ENCODE measurements at places on chromosomes 4 and X.

- DNase-seq = no peak
Measured at GRCh38 chr4:37673538-37674192, 12.5 kb downstream of the RELL1 start.

- DNase-seq = no peak
Measured at GRCh38 chrX:148530464-148531077, 30.2 kb downstream of the AFF2 start.

DNA sequence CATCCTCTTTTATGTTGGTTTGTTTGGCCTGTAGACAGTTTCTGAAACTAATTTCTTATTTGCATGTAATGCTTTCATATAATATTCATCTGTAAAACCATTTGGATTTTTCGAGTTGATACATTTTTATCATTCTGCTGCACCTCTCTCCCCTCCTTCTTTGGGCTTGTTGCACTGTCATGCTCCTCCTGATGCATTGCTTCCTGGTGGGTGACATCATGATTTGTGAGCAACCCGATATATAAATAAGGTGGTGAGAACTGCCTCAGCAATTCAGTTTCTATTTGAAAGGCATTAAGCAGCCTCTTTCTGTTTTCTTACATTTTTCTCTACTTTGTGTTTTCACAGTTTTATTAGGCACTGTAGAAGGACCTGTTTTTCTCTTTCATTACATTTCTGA lies 515.7 kb downstream of the RPA4 start:
- no peak for DNase-seq

DNA sequence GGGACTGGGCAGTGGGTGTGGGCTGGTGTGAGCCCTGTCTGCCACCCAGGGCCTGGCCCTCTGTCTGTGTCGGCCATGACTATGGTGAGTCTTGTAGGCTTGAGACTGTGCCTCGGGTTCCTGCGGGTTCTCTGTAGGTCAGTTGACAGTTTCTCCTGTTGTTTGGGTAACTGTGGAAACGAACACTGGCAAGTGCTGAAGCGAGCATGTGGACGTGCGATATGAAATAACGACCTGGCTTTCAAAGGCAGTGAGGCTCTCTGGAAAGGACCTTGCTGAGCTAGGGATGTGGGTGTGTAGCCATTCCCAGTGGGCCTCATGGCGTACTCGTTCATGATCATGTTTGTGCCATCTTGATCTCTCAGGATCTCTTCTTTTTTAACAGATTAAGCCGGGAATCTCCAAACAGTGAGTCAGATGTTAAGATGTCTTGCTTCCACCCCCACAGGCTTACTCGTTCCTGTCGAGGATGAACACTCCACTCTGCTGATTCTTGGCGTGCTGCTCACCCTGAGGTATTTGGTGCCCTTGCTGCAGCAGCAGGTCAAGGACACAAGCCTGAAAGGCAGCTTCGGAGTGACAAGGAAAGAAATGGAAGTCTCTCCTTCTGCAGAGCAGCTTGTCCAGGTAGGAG lies 41.3 kb downstream of the HTT start:
- DNase-seq = no peak

GRCh38 chr4:110091434-110092140 lies 106.8 kb downstream of the ELOVL6 start:
- no peak for DNase-seq

DNA sequence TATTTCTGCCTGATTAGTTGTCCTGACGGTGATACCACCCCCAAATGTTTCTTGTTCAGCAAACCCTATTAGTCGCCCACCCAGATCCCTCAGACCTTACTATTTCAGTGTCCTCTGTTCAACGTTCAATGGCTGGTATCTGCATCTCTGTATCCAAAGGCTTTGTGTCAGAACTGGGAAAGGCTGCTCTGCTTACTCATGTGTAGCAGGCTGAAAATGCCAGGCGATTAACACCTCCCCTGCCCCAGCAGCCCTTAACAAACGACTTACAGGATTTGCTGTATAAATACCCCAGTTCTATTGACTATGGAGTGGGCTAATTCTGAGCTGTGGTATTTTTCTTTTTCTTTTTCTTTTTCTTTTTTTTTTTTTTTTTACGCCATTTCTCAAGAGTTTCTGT lies 415.0 kb downstream of the ZNF674 start:
- DNase-seq = no peak

- no peak for DNase-seq
Measured at GRCh38 chrX:155544881-155545280, 67.9 kb downstream of the TMLHE start.

DNA sequence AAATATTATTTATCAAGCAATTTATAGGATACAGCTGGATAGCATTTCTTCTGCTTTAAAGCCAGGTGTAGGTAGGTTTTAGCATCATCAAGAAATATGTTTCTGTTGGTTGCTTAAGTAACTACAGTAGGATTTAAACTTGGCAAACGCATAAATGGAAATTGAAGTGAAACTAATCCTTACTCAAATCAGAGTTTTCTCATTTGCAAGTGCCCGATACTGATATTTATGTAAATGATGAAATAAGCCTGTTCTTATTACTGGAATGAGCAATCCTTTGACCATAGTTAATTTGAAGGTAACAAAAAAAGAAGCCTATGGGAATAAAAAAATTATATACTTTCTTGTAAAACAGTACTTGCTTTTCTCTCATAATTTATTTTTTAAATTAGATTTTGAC lies 23.2 kb upstream of the PIGA start:
- no peak for DNase-seq

GRCh38 chrX:119340606-119341205 lies 58.4 kb upstream of the SLC25A43 start:
- no peak for DNase-seq

DNA sequence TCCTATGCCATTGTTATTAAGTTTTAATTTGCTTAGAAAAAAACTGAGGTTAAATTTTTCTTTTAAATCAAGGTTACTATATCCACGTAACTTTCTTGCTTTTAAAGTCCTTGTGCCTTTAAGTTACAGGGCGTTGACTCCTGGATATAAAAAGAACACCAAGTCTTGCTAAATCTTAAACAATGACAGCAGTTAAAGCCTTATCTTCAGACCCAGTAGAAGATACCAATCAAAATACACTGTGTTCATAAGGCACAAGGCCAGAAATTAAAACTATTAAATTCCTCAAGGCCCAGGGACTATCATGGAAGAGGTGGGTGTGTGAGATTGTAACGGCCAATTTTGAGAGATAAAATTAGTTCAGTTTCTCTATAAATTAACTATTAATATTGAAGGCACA lies 60.4 kb downstream of the PAGE2 start:
- peak; percentile 29 for DNase-seq

GRCh38 chr4:98406819-98407218 lies 145.6 kb downstream of the RAP1GDS1 start:
- DNase-seq = no peak

DNA sequence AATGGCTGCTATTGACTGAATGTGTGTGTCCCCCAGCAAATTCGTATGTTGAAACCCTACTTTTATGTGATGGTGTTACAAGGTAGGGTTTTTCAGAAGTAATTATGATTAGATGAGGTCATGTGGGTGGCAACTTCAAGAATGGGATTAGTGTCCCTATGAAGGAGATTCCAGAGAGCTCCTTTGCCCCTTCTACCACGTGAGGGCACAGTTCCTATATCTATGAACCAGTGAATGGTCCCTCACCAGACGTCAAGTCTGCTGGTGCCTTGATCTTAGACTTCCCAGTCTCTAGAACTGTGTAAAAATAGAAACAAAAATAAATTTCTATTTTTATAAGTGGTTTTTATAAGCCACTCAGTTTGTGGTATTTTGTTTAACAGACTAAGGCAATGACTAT lies 1137.6 kb upstream of the IGFBP7 start:
- no peak for DNase-seq

GRCh38 chr4:72631296-72631695 lies 62.3 kb upstream of the ADAMTS3 start:
- no peak for DNase-seq

DNA sequence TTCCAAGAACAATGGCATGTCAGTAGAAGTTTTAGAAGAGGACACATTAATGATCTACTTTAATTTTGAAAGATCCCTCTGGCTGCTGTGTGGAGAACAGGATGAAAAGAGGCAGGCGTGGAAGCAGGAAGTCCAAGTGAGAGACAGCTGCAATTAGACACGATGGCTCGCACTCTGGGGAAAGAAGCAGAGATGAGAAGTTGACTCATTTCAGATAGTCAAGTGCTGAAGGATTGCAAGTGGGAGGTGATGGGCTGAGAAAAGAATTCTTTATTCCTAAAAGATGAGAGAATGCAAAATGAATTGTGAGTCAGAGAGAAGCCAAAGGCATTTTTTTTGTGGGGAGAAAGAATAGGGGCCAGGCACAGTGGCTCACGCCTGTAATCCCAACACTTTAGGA lies 16.5 kb downstream of the RXFP1 start:
- no peak for DNase-seq

GRCh38 chrX:4668802-4669536 lies 955.5 kb upstream of the PRKX start:
- DNase-seq = no peak

DNA sequence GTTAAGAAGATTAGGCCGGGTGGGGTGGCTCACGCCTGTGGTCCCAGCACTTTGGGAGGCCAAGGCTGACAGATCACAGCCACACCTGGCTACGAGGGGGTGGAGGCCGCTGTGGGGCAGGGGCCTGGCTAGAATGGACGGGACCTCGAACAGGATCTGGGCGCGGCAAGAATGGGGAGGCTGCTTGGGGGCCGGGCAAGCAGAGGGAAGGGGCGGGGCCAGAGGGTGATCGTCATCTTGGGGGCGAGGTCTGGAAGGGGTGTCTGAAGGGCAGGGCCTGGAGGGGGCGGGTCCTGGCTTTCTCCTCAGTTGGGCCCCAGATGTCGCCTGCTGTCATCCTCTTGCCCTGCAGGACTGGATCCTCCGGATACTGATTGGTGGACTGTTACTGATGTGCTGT lies 57.3 kb upstream of the ENPEP start:
- no peak for DNase-seq

DNA sequence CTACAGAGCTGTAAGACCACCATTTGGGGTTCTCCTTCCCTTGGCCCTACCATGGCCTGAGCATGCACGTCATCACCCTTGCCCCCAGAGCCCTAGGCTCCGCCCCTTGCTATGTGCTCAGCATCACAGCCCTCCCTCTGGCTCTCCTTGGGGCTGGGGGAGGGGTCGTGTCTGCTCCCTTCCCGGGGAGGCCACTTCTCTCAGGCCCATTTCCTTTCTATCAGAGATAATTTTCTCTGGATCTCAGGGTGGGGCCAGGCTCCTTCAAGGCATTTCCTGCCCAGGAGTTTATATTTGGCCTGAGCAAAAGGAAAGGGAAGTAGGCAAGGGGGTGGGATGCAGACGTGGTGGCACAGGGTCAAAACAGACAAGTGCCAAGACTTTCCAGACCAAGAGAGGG lies 55.9 kb downstream of the STARD8 start:
- DNase-seq = no peak

DNA sequence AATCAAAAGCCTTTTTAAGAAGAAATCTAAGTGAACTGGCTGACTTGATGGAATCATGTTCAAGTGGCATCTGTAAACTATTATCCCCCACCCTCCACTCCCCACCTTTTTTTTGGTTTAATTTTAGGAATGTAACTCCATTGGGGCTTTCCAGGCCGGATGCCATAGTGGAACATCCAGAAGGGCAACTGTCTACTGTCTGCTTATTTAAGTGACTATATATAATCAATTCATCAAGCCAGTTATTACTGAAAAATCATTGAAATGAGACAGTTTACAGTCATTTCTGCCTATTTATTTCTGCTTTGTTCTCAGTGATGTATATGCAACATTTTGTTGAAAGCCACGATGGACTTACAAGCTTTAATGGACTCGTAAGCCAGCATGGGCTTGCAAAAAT lies 162.3 kb downstream of the STIM2 start:
- no peak for DNase-seq

GRCh38 chrX:10859353-10859752 lies 239.0 kb upstream of the MID1 start:
- DNase-seq = no peak

DNA sequence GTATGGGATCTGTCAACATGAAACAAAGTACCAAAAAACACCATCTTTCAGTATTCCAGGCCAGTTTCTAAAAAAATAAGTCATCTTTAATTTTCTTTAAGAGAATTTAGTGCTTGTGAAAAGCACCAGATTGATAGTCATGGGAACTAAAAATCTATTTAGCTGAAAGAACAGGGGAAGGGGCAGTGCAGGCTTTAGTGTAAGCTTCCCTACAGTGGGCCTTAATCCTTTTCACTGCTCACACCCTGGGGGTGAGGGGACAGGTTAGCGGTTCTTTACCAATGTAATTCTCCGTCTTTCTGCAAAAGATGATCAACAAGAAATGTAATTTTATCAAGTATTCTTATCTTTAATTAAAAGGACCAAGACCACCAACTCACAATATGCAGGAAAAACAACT lies 47.1 kb downstream of the CHIC2 start:
- DNase-seq = no peak

- no peak for DNase-seq
Measured at GRCh38 chr4:110867251-110867960, 244.5 kb upstream of the PITX2 start.

GRCh38 chr4:80788798-80789197 lies 241.7 kb upstream of the BMP3 start:
- no peak for DNase-seq

GRCh38 chr4:11436084-11436483 lies 7.4 kb upstream of the HS3ST1 start:
- DNase-seq = no peak

- no peak for DNase-seq
Measured at GRCh38 chrX:49110417-49110816, 13.1 kb downstream of the GPKOW start.

- no peak for DNase-seq
Measured at GRCh38 chrX:101108284-101108683, 10.3 kb downstream of the CENPI start.

DNA sequence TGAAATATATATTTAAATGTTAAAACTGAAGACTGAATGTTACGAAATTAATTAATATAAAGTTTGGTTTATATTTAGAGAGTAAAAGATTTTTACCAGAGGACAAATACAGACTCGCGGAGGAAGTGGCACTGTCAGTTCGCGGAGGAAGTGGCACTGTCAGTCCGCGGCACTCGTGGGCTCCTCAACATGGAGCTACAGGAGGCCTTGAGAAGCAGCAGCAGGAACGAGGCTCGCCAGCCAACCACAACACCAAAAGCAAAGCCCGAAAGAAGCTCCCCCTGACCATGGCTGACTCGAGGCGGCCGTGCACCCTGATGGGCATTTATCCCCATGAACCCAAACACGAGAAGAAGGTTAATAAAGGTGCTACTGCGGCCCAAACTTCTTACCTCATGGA lies 125.3 kb upstream of the PABPC4L start:
- DNase-seq = no peak

DNA sequence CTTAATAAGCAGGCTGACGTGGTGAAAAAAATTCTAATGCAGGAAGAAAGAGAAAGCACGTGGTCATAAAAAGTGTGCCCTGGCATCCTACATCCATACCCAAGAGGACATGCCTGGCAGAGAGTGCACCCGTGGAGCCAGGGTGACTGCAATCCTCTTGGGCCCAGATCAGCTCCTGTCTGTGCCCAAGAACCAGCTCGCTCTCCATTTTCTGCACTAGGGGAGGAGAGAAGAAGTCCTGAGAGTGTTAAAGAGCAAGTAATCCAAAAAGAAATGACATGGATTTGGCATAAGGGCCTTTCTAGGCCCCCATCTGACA lies 483.1 kb downstream of the BCOR start:
- no peak for DNase-seq

Data from small intestine (tissue), 16 donors.